ENCODE measurements at places on chromosomes 1 and 21.
A peak's percentile ranks its signal among the peaks of the same experiment; 100 is the strongest.

DNA sequence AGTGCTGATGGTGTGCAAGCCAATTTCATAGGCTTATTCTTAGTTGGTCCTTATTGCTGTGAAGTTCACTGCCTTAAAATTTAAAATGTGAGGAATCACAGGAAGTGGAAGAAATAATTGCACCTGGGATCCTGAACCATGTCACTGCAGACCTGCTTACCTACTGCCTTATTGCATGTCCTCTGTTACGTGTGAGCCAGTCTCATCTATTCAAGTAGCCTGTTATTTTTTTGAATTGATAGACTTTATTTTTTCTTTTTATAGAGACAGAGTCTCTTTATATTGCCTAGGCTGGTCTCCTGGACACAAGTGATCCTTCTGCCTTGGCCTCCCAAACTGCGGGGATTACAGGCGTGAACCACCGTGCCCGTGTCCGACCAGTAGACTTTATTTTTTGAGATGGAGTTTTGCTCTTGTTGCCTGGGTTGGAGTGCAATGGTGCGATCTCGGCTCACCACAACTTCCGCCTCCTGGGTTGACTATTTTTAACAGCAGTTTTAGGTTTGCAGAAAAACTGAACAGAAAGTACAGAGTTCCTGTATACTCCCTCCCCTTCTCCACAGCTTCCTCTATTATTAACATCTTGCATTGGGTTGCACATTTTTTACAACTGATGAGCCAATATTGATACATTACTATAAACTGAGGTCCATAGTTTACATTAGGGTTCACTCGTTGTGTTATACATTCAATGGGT lies 14.0 kb upstream of the DISC1 start:
- DNase-seq = no peak

- DNase-seq = no peak
Observed at GRCh38 chr1:71307451-71307850, 226.6 kb upstream of the ZRANB2 start.

- DNase-seq = peak; percentile 85
Observed at GRCh38 chr1:100354971-100355394, 2.7 kb downstream of the CDC14A start.

- no peak for DNase-seq
Observed at GRCh38 chr1:34025675-34026074, 139.4 kb downstream of the CSMD2 start.

GRCh38 chr1:45607404-45608074 lies 16.3 kb downstream of the CCDC17 start:
- DNase-seq = no peak

GRCh38 chr21:18026359-18026758 lies 207.2 kb upstream of the C21orf91 start:
- DNase-seq = no peak

Measured in NCI-H1105 treated with DMSO at 0.1 percent for 48 hours (cell line).